ENCODE measurements at places on chromosomes 4 and X.

GRCh38 chr4:138107023-138107422 lies 135.1 kb downstream of the SLC7A11 start:
- no peak for DNase-seq

GRCh38 chr4:12912896-12913418 lies 571.2 kb downstream of the RAB28 start:
- DNase-seq = no peak

GRCh38 chrX:118392716-118393115 lies 46.8 kb downstream of the WDR44 start:
- no peak for DNase-seq

DNA sequence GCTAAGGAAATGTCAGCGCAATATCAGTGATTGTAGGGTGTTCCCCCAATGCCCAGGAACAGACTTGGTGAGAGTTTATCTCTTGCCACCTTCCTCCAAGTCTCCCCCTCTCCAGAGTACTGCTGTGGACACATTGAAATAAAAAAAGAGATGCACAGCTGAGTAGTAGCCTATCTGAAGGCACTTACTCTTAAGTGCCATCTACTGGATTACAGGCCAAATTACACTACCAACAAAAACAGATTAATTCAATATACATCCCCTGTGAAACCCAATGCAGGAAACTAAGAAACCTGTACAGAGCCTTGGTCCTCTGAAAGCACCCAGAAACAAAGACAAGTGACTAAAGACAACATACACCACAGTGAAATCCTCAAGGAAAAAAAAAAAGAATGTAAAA lies 460.3 kb downstream of the ZIC3 start:
- DNase-seq = no peak
